ENCODE measurements at places on chromosomes 12 and 14.

DNA sequence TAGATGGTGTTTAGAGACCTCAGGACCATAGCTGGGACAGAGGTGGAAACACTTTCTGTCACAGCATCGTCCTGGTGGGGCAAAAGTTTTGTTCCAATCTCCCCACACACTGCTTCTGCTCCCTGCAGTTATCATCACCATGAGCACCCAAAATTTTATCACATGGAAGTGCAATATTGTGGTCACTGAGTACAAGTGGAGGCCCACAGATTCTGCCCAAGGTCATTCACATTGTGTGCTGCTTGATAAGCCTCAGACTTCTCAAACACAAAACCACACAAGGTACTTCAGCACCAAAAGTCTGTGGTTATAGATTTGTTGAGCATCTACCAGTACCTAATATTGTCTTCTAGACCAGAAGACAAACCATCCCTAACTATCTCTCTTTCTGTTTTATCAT, 554 bp upstream of the KRT77 start:
- DNase-seq: no peak

GRCh38 chr12:66118240-66118891, 12.2 kb downstream of the LLPH start:
- DNase-seq: no peak

GRCh38 chr12:95739561-95740313, 50.8 kb downstream of the NTN4 start:
- peak; percentile 55 for DNase-seq

- no peak for DNase-seq
Measured at GRCh38 chr12:23648546-23648945, 300.9 kb downstream of the SOX5 start.

GRCh38 chr14:36666416-36667206, 5.0 kb downstream of the PAX9 start:
- no peak for DNase-seq

DNA sequence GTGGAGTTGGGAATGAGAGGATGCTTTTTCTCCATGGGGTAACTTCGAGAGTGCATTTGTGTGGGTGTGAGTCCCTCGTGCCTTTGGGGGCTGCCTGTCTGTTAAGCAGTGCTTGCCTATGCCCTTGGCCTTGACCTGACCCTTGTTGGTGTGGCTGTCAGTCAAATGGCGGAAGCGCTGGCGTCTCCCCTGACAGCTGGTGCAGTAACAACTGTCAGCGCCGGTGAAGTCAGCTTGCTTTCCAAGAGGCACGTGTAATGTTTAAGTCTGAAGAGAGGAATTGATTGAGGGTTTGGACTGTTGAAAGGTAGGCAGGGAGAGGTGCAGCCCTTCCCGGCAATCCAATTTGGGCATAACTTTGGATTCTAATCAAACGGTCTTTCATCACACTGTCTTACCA, 211.3 kb downstream of the AACS start:
- DNase-seq: no peak

DNA sequence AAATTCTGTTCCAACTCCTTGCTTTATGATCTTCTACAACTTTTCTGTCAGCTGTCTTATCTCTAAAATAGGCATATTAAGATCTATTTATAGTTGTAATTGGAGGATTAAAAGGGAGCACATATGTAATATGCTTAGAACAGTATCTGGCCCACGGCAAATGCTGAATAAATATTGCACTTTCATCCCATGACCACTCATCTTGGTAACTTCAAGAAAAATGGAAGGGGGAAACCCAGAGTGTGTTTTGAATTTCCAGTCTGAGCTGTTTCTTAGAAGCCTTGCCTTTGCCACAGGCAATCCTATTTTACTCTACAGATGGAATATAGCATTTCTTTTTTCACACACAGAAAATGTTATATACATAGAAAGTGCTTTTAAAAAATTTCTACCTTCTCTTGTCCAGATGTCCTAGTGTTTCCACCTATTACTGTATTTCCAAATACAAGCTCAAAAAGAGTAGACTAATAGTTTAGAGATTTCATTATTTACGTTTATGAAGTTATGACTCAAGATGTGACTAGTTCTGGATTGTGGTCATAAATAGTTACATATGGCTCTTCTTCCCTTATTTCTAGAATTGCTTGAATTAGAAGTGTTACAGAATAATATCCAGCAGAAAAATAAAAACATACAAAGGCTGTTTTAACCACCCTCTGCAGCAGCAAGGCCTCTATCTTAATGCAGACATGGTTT, 6.2 kb upstream of the STXBP6 start:
- DNase-seq: no peak

- no peak for DNase-seq
Measured at GRCh38 chr12:15411842-15412241, 89.5 kb downstream of the PTPRO start.

- no peak for DNase-seq
Measured at GRCh38 chr12:49667325-49668090, 39.7 kb downstream of the FMNL3 start.

DNA sequence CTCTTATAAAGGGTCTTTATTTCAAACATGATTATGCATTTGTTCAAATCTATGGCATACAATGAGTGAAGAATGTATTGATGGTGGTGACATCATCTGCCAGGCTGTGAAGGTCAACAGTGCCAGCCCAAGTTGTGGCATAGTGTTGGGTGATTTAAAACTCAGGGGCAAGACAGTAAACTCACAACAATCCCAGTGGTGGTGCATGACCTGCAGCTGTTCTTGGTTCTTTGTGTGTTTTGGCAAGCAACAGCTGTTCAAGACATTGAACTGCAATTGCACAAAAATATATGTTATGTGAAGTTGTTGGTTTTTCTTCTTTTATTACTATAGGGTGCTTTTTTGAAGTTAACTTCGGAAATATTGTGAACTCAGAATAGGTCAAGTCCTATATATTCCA, 851.6 kb downstream of the NRXN3 start:
- no peak for DNase-seq

GRCh38 chr14:36398463-36399291, 78.2 kb upstream of the MBIP start:
- no peak for DNase-seq

GRCh38 chr12:26461776-26462175, 266.4 kb downstream of the SSPN start:
- no peak for DNase-seq

DNA sequence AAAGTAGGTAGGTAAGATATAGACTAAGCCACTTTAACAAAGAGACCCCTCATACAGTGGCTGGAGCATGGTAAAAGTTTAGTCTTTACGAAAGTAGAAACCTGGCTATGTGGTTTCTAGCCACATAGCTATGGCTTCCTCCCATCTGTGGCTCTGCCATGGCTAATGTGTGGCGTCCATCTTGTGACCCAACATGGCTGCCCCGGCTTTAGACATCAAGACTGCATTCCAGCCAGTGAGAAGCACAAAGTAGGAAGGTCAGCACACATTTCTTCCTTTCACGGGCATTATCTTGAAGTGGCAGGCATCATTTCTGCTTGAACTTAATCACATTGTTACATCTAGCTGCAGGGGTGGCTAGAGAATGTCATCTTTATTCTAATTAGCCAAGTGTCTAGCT, 148.3 kb downstream of the TBX5 start:
- DNase-seq: no peak

DNA sequence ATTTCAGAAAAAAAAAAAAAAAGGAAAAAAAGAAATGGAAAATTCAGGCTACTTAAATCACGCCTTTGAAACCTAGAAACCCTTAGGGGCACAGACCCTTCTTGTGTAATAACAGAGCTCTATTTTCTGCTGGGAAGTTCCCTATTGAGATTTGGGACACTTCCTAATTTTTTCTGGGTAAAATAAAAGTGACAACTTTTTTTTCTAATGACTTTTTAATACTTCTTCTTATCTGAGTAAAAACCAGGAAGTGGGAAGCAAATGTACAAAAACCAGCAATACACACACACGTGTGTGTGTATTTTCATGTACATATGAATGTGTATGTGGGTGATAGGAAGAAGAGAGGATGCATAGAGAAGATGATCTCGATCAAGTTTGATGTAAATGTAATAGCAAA, 35.8 kb downstream of the ETV6 start:
- no peak for DNase-seq

GRCh38 chr12:103518899-103519298, 23.1 kb upstream of the C12orf42 start:
- DNase-seq: no peak

DNA sequence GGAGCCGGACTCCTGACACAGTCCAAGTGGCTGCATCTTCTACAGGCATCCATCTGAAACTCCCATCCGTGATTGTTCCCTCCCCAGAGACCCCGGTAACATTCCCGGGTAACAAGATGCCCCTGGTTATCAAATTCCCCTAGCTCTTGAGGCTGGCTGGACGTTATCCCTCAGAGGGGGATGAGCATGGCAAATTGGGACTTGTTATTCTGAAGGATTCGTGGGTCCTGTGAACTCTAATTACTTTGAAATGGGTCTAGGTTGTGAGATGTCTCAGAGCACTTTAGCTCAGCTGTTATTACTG, 642 bp upstream of the PAN2 start:
- DNase-seq: no peak

DNA sequence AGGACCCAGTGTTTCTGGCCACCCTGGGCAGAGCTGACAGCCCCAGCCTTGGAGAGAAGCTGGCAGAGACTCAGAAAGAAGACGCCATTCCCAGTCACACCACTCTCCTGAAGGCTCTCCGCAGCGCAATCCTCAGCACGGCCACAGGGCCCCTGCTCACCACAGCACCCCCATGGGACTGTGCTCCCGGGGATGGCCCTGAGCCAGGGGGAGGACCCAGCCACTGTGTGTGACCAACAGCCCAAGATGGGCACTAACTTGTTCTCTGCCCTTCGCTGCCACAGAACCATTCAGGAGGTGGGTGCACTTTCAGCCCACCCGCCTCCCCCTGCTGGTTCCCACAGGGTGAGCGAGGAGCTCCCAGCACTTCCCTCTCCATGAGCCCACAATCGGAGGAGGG, 57.1 kb downstream of the CCNK start:
- DNase-seq: peak; percentile 62

GRCh38 chr12:92928421-92928961, 604 bp downstream of the EEA1 start:
- DNase-seq: peak; percentile 57

DNA sequence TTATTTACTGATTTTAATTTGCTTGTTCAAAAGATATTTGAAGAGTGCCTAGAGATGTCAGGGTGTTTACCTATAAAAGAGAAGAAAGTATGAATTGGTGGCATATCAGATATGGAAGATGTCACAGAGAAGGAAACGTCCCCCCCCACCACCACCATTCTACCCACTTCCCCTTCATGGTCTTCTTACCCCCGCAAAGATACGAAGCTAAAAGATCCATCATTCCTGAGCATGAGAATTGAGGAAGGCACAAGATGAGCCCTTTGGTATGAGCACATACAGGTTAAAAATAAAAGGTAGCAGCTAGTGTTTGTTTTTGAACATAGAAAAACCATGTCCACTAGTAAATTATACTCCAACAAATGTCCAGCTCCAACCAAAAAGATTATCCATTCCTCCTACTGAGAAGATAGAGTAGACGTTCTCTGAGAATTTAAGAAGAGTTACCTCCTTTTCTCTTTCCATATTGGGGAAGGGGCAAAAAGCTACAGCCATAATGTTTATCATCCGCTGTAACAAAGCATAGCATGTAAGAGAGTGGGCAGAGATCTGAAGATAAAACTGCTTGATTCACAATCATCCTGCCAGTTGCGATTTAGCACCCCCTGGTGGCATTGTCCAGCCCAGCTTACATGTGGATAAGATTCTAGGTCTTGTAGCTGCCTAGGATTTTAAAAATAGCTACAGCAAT, 29.1 kb downstream of the NFYB start:
- peak; percentile 90 for DNase-seq

- DNase-seq: no peak
Measured at GRCh38 chr12:12620730-12621315, 9.1 kb downstream of the CREBL2 start.

DNA sequence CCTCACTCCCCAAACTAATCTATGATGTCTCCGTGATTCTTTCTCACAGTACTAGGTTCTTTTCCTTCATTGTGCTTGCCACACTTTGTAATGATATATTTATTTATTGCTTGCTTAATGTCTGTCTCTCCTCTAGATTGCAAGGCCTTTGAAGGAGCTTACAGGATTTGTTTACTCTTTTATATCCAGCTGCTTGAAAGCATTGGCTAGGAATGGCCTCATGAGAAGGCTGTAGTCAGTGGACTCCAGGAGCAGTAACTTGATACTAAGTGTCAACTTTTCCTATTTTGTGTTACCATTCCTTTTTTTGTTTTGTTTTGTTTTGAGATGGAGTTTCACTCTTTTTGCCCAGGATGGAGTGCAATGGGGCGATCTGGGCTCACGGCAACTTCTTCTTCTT, 7.3 kb upstream of the FAM234B start:
- DNase-seq: no peak

DNA sequence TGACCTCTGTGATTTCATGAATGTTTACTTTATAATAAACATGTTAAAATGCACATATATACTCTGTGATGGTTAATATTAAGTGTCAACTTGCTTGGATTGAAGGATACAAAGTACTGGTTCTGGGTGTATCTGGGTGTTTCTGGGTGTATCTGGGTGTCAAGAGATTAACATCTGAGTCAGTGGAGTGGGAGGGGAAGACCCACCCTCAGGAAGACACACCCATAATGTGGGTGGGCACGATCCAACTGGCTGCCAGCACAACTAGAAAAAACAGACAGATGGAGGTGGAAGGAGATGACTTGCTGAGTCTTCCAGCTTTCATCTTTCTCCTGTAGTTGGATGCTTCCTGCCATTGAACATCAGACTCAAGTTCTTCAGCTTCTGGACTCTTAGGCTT, 11.9 kb downstream of the NUP37 start:
- DNase-seq: no peak

GRCh38 chr12:69030321-69030720, 97.3 kb upstream of the CPM start:
- DNase-seq: no peak

GRCh38 chr14:93972618-93973205, 3.7 kb downstream of the ASB2 start:
- no peak for DNase-seq

GRCh38 chr12:68792952-68793351, 15.0 kb upstream of the MDM2 start:
- DNase-seq: no peak
